ENCODE measurements at places on chromosomes 4 and X.
A peak's percentile ranks its signal among the peaks of the same experiment; 100 is the strongest.

GRCh38 chrX:318068-318738 is 393 bp downstream of the GTPBP6 start:
- peak; percentile 98 for DNase-seq

- no peak for DNase-seq
These were observed 52.5 kb downstream of the COQ2 start for GRCh38 chr4:83232082-83232481.

DNA sequence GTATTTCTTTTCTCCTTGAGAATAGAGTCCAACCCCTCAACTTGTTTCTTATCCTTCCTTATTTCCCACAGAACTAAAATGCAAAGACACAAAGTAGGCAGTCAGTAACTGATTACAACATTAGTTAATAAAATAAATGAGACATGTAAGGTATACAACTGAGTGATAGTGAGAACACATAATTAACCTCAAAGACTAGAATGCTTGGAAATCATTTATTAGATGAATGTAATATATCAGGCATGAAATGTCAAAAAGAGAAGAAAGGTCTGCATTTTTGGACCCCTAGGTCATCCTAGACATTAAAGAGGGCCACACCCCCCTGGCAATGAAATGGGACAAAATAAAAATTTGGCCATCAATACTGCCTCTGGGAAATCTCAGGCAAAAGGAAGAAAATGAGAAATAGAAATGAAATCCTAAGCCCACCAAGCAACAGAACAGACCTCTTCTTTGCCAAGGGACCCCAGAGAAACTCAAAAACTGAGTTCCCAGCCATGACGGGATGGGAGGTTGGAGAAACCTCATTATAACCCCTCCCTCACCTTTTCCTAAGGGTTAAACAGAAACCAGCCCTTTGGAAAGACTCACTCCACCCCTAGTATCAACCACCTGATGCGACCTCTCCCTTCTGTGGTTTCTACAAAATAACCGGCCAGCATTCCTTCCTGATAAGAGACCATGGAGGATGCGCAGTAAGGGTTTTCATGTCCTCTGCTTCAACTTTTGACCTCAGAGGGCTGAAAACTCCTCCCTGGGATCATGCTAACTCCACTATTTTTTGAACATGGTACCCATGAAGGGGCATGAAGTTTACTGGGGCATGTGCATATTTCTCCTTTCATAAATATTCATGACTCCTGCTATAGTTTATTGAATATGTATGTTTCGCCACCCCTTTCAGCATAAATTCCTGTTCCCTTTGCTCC is 90.0 kb upstream of the EXOC1L start:
- DNase-seq: peak; percentile 75

DNA sequence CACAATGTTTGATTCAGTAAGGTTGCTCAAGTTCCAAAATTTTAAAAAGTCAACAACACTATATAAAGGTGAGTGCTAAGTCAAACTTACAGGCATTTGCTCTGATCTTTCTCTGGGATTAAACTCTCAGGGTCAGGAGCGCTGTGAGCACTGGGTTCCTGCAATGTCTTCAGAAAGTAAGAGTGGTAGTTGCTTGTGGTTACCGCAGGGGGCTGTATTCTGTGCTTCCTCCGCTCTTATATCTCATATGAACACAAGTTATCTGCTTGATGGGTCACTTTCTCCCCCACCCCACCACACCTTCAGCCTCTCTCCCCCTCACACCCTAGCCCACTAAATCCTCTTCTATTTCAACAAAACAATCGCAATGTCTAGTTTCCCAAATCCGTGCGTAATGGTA is 116.4 kb upstream of the IGSF1 start:
- DNase-seq: no peak

GRCh38 chrX:136735601-136736000 is 45.1 kb downstream of the ARHGEF6 start:
- no peak for DNase-seq

DNA sequence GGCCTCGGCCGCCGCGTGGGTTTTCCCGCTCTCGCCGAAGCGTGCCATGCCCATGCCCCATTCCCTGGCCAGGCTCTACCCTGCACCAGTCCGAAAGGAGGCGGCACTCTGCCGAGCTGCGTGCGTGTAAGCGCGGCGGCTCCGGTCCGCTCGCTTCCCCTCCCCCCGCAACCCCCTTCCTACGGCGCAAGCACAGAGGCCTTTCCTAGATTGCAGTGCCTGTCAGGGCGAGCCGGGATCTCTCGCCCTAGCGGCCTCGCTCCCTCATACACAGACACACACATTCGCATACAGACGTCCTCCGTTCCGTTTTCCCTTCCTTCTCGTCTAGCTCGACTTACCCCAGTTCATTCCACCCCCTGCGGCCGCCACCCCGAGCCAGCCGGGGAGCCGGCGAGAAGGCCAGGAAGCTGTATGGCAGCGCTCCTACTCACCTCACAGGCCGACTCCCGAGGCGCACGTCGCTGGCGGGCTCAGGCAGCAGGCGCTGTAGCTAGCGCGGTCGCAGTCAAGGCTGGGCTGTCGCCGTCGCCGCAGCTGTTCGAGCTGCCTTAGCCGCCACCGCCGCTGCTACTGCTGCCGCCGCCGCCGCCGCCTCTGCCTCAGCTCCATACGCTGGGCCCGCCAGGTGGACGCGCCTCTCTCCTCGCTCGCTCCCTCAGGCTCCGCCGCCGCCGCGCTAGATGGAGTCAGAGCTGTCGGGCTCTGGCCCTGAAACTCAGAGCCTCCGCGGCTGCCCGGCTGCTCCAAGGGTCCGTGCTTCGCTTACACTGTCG is 615 bp downstream of the NEXMIF start:
- no peak for DNase-seq

DNA sequence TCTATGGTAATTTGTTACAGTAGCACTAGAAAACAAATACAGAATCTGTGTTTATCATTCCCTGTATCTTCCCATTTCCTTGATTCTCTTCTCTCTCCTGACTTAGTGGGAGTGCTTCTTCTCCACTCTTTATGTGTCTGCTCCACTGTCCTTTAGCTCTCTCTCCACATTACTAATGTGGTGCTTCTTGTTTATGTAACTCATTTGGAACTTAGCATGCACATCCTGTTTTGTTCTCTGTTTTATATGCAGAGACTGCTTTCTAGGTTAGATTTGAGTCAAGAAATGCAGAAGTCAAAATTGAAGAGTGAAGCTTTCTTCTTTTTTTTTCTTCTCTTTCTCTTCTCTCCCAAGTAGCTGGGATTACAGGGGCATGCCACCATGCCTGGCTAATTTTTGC is 25.9 kb downstream of the ADH1A start:
- DNase-seq: no peak

DNA sequence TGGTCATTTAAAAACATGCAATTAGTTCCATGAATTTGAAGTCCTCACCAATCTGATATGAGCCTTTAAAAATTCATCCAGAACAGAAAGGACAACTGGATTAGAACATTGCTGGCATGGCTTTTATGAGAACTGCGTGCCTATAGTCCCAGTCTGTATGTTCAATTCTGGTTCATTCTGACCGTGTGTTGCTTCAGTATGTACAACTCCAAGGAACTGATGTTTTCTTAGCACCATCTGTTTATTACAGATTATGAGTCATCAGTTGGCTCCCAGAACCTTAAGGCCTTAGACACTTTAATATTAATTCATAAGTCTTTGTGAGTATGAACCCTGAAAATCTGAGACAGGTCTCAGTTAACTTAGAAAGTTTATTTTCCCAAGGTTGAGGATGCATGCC is 115.0 kb downstream of the CEP44 start:
- peak; percentile 80 for DNase-seq

GRCh38 chrX:134671294-134671693 is 13.0 kb upstream of the PLAC1 start:
- no peak for DNase-seq

GRCh38 chr4:38728631-38729141 is 54.1 kb downstream of the TLR10 start:
- DNase-seq: no peak

DNA sequence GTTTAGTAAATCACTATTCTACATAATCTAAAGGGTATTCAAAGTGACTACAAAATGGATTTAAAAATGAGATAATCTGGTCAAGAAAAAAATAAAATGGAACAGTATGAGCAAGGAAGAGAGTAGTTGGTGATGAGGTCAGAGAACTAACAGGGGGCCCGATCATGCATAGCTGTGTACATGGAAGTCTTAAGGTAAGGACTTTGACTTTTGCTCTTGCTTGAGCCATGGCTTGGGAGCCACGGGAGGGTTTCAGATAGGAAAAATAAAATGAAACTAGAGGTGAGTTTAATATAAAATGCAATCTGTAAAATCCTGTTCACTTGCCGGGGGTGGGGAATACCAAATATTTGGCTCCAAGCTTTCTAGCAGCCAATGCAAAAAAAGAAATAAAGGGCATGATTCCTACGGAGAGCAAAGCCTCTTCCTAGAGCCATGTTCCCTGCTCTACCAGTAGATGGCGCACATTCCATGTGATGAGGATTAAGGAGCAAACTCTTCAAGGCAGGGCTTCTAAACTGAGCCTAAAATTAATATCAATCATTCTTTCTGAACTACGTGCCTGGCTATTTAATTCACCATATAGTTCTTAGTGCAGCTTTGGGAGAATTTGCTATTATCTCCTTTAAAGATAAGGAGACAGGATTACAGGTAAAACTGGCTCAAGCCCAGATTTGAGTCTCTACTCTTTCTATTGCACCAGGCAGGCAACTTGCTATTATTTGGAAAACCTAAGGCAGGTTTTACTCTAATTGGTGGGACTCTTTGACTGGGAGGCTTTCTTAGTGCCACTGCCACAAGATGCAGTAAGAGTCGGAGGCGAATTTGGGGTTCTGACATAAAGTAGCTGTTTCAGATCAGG is 6.8 kb upstream of the CLCN5 start:
- peak; percentile 47 for DNase-seq

- no peak for DNase-seq
These were observed 72.5 kb downstream of the ACOX3 start for GRCh38 chr4:8368061-8368481.

- DNase-seq: no peak
These were observed 129.5 kb downstream of the KCTD8 start for GRCh38 chr4:44319129-44319528.

- no peak for DNase-seq
These were observed 36.1 kb upstream of the WDR19 start for GRCh38 chr4:39146211-39146610.

GRCh38 chrX:12229986-12230385 is 91.7 kb downstream of the FRMPD4 start:
- DNase-seq: no peak

- no peak for DNase-seq
These were observed 384.9 kb upstream of the SLC7A11 start for GRCh38 chr4:138627096-138627495.

DNA sequence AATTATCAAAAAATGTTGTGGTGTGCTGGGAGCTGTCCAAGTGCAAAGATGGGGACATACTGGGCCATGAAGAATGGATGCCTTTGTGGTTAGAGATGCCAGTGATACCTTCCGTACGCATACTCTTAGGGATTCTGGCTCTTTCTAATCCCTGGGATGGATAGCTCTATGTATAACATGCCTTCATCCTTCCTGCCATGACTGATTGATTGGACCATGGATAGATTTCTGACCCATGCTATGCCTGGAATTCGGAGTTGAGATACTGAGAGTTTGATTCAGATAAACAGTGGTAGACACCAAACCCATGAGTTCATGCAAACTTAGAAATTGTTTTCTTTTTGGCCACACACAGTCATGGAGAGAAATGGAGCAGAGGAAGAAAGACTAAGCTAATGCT is 147.2 kb upstream of the WDFY3 start:
- peak; percentile 93 for DNase-seq

GRCh38 chr4:120773641-120774040 is 148.9 kb downstream of the PRDM5 start:
- peak; percentile 23 for DNase-seq

DNA sequence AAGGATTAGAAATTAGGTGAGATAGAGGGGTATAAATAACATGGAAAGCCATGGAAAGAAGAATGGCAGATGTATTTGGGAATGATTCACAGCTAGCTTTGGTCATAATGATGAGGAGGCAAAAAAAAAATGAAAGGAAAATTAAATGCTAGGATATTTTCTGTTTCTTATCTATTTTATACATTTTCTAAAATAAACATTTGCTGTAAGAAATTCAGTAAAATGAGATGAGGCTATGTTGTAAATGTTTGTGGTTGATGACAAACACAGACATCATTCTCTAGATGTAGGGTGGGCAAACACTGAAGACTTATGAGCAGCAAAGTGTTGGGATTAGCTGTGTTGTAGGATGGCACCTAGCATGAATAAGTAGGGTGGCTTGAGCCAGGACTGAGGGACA is 407.1 kb downstream of the IL15 start:
- peak; percentile 38 for DNase-seq

GRCh38 chrX:150429594-150429993 is 66.5 kb downstream of the MAMLD1 start:
- peak; percentile 92 for DNase-seq

DNA sequence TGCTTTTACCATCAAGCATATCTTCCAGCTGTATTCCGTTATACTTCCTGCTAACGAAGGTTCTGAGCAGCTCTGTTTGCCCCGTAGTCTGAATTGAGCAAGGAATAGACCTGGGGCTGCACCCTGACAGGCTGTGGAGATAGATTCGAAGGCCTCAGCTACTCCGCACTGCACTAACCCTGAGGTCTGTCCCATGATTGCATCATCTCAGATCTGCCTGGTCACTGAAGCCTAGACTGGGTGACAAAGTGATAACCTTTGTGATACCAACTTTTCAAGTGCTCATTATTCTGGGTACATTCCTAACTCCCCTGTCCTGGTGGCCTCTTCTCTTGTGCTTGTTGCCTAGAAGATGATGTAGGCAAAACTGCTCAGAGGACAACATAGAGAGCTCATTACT is 29.9 kb upstream of the PGRMC1 start:
- no peak for DNase-seq

- DNase-seq: no peak
These were observed 231.7 kb upstream of the GATB start for GRCh38 chr4:151992332-151993154.

All from amniotic epithelial cell (primary cell).